GM12891 (cell line): ENCODE measurements at places on chromosomes 4 and X.

- peak; percentile 73 for DNase-seq
These were observed at the start of gene SRP72 for GRCh38 chr4:56467284-56468096. Gene SRP72 (plus strand): TSS chr4:56467617. CDS start chr4:56467636, 19 bp downstream.

GRCh38 chrX:15336023-15336413, 695 bp upstream of the PIGA start:
- DNase-seq: no peak

GRCh38 chr4:174474457-174475075, 47.7 kb downstream of the HPGD start:
- no peak for DNase-seq

GRCh38 chrX:125627676-125628075, 308.0 kb downstream of the TEX13C start:
- DNase-seq: no peak

GRCh38 chr4:176587920-176588319, 204.8 kb downstream of the VEGFC start:
- no peak for DNase-seq

DNA sequence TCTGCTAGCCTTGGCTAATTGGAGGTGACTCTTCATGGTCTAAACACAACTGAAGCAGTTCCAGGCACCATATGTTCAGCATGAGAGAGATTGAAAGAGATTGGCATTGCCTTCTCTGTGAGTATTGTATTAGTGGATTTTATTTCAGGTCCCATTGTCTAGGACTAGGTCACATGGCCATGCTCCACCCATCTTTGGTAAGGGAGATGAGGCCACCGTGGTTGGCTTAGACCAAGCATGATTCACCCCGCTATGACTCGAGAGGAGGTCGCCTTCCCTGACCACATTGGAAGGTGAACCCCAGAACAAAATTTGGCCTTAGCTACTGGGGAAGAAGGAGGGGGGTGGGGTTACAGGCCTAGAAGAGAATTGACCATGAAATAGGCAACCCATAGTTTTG, 109.9 kb upstream of the BCOR start:
- no peak for DNase-seq

DNA sequence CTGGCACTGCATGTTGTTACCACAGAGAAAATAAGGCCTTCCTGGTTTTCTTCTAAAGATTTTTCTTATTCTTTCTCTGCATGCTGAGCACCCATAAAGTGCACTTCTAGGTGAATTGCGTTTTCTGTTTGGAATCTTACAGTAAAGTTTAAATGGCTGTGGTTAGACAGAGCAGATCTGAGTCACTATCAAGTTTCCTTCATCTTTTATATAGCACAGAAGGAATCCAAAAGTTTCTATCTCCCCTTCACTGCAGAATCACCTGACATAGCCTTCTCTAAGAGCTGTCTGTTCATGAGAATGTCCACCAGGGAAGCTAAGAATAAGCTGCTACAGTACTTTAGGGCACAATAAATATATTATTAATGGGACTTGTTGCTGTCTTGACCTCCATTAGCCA, 455.5 kb upstream of the FAM241A start:
- no peak for DNase-seq

DNA sequence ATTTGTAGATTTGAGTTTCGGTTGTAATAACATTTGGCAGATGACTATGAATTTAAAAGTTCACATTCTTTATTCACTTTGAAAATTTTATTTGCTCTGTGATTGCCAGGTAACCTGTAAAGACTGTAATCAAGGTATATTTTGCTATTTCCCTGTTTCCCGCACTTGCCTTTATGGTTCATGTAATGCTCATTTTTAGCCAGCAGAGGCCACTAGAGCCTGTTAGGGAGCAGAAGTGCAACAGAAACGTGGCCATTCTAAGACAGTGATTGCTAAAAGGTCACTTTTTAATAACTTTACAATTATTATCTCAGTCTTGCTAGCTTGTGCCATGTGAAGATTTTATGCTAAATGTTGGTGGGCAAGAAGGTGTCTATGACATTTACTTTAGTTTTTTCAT, 12.4 kb downstream of the YIPF6 start:
- peak; percentile 11 for DNase-seq
